ENCODE measurements at places on chromosomes 6 and 20.

- no peak for DNase-seq
These were observed 70.0 kb downstream of the LRRC1 start for GRCh38 chr6:53864781-53865180.

GRCh38 chr6:160030103-160030502 is 61.2 kb downstream of the IGF2R start:
- DNase-seq, result no peak

- no peak for DNase-seq
These were observed 33.6 kb downstream of the CTCFL start for GRCh38 chr20:57491373-57491772.

GRCh38 chr6:96651816-96652215 is 88.9 kb downstream of the FHL5 start:
- no peak for DNase-seq
